ENCODE measurements at places on chromosomes 1 and 21. TPM values are rescaled to one million over a fixed set of nuclear protein-coding genes. Genes with fewer than 3 reads are reported as not detected.

HES3 gene
- not detected for total RNA-seq

NOTCH2NLA gene
- 17.9 TPM for total RNA-seq

CAPN8 gene
- not detected for total RNA-seq

C1orf74 gene
- total RNA-seq, result 2.8 TPM

LRP8 gene
- total RNA-seq, result 86.6 TPM

MCOLN2 gene
- total RNA-seq, result not detected

RBM8A gene
- 81.6 TPM for total RNA-seq

HPCA gene
- total RNA-seq, result 44.0 TPM

TTC24 gene
- total RNA-seq, result not detected

ANKRD45 gene
- total RNA-seq, result 26.2 TPM

SRGAP2C gene
- total RNA-seq, result 56.6 TPM

CD244 gene
- total RNA-seq, result not detected

FBLIM1 gene
- total RNA-seq, result 11.4 TPM

ARTN gene
- 0.62 TPM for total RNA-seq

IFI44L gene
- total RNA-seq, result 27.5 TPM

EDN2 gene
- total RNA-seq, result not detected

KCNE1 gene
- total RNA-seq, result 0.16 TPM
